Common myeloid progenitor, CD34-positive (primary cell): ENCODE measurements at places on chromosomes 1 and 21.

- peak; percentile 70 for DNase-seq
Observed at GRCh38 chr1:248807067-248807737, 18.5 kb downstream of the SH3BP5L start.

DNA sequence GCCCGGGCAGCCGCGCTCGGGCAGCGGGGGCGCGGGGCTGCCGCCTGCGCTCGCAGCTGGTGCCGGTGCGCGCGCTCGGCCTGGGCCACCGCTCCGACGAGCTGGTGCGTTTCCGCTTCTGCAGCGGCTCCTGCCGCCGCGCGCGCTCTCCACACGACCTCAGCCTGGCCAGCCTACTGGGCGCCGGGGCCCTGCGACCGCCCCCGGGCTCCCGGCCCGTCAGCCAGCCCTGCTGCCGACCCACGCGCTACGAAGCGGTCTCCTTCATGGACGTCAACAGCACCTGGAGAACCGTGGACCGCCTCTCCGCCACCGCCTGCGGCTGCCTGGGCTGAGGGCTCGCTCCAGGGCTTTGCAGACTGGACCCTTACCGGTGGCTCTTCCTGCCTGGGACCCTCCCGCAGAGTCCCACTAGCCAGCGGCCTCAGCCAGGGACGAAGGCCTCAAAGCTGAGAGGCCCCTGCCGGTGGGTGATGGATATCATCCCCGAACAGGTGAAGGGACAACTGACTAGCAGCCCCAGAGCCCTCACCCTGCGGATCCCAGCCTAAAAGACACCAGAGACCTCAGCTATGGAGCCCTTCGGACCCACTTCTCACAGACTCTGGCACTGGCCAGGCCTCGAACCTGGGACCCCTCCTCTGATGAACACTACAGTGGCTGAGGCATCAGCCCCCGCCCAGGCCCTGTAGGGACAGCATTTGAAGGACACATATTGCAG, 3.0 kb downstream of the ARTN start:
- peak; percentile 62 for DNase-seq

- DNase-seq, result no peak
Observed at GRCh38 chr1:227726924-227727599, 8.0 kb downstream of the JMJD4 start.

- no peak for DNase-seq
Observed at GRCh38 chr1:57324388-57324787, 99.5 kb downstream of the DAB1 start.

DNA sequence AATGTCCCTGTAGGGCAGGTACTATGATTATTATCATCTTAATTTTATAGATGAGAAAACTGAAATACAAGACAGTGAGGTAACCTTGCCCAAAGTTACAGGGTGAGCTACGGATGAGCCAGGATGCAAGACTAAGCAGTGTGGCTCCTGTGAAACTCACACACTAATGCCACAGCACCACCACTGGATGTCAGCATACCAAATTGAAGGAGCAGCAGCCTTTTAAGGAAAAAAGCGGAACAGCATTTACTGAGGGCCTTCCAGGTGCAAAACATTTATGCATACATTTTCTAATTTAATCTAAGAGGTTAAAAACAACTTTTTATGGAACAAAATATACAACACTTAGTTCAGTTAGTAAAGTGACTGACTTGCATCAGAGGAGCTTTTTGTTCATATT, 41.7 kb downstream of the SEC16B start:
- no peak for DNase-seq
